ENCODE measurements at places on chromosomes 2 and 18. TPM values are rescaled to one million over a fixed set of nuclear protein-coding genes. Genes with fewer than 3 reads are reported as not detected.

DNA sequence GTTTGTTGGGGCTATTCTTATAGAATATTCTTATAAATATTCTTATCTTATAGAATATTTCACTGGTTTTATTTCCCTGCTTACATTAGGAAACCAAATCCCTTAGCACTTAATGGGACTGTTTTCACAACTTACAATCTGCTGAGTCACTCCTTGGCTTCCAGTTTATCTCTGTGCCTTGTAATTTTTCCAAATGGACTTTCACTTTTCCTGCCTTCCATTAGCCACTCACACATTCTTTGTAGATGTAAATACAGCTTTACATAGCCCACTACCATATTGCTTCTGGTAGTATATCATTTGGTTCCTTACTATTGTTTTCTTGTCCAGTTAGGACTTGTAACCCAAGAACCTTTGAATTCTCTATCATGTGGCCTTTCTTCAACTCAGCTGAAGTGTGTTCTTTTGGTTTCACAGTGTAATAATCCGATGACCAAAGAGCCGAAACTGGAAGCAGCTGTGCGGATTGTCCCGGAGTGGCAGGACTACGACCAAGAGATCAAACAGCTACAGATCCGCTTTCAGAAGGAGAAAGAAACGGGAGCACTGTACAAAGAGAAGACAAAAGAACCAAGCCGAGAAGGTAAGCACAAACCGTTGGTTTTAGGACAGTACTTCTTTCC is 96.1 kb downstream of the UGGT1 start:
- no peak for DNase-seq

- peak; percentile 3 for DNase-seq
Observed at GRCh38 chr2:172864182-172864581, 128.5 kb downstream of the RAPGEF4 start.

DNA sequence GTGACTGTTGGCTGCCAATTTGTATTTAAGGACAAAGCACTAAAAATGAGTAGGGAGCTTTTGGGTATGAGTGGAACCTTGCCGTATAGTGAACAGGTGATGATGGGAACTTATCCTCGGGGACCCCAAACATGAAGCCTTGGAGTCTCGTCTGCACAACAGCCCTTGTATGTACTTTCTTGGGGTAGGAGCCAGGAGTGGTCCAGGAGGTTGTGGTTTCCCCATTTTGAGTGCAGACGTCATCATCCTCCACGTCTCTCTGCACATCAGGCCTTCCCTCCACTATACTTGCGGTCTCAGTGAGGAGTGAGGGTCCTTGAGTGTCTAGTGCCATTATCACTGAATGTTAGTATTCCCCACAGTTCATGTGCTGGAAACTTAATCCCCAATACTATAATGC is 101.5 kb upstream of the HS6ST1 start:
- DNase-seq: no peak

- DNase-seq: no peak
Observed at GRCh38 chr2:97911922-97912575, 83.7 kb downstream of the TMEM131 start.

DNA sequence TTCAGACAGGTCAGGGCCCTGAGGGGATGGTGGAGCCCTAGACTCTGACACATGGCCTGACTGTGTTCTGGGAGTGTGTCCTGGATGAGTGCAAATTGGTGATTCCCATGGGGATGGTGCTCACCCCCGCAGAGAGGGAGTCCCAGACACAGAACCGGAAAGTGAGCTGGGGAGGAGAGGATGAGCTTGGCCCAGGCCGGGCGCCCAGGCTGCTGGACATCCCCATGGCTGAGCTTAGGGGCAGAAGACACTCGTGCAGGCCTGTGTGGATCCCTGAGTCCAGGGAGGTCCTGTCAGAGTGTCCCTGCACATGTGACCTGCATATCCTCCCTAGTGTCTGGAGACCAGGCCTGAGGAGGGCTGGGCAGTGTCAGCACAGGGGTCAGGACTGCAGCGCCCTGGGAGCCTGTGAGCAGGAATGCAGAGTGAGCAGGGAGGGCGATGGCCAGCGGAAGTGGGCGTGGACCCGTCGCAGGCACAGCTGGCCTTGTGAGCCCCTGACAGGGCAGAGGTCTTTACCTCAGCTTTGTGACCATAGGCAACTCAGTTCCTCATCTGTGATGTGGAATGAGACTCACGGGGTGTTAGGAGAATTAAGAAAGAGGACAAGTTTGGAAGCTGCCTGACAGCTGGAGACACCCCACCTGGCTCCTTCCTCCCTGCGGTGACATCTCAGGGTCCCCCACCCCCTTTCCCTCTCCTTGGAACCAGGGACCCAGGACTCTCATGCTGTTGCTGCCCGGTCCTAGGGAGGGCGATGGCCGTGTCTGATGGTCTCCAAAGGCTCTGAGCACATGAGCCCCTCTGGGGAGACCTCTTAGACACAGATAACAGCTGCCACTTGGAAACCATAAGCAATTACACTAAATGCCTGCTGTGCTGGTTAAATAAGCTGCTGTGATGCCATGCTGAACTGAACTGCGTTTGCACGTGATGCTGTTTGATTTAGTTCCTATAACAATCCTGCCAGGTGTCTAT is 62.6 kb upstream of the HS6ST1 start:
- DNase-seq: no peak

DNA sequence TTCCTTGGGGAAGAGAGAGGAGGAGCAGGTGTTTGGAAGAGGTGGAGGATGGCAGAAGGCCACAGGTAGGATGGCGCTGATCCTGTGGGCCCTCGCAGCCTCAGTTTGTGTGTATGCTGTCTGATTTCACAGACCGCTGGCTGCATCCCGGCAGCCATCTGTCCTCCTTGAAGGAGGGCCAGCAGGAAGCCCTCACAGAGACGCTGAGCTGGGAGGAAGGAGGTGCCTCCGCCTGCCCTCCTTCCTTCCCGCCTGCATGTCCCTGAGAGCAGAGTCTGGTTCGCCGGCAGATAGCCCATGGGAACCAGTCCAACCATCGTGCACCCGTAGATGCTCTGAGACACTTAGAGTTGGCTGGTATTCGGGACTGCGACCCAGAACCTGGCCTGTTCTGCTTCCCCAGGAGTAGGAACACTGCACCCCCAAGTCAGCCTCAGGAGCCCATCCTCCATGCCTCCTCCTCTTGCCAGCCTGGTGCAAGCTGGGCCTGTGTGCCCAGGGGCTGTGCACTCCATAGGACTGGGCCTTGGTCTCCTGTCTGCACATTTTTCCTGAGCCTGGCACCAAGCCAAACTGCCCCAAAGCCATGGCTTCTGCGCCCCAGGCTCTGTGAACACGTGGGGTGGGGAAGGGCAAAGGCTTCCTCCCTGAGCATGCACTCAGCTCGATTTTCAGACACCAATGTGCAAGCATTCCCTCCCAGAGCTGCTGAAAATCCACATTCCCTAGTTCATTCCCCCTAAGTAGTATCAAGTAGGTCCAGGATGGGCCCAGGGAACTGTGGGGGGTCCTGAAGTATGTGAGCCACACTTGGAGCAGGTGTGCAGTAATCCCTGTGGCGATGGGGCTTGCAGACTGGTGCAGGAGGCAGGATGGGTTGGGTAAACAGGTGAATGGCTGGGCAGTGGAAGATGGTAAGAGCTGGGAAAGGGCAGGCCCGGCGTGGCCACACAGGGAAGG is 115.6 kb downstream of the SEPTIN10 start:
- DNase-seq: no peak

DNA sequence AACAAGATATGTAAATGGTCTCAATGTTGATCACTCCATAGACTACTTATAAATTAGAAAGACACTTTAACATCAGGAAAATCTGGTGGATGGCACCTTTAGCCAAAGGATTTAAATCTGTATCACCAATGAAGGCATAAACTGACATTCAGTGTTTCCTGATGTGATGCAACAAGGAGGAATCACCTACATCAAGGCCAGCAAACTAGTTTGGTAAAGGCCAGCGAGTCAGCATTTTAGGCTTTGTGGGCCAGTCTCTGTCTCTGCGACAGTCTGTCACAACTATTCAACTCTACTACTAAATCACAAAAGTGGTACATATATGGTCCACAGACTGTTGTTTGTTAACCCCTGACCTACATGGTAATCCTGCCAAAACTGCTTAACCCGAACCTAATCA is 33.3 kb downstream of the C2orf76 start:
- DNase-seq: no peak

GALNT3 gene
- total RNA-seq: 1.0 TPM

- DNase-seq: no peak
Observed at GRCh38 chr18:76679259-76679658, 143.1 kb upstream of the ZNF236 start.

GRCh38 chr18:50656396-50656795 is 96.5 kb downstream of the MAPK4 start:
- DNase-seq: no peak

SP5 gene
- total RNA-seq: not detected

GRCh38 chr2:216863946-216864345 is 4.1 kb upstream of the TNP1 start:
- DNase-seq: no peak

GRCh38 chr2:187079901-187080300 is 230.9 kb upstream of the ZSWIM2 start:
- DNase-seq: no peak

KCNJ3 gene
- total RNA-seq: not detected

DNA sequence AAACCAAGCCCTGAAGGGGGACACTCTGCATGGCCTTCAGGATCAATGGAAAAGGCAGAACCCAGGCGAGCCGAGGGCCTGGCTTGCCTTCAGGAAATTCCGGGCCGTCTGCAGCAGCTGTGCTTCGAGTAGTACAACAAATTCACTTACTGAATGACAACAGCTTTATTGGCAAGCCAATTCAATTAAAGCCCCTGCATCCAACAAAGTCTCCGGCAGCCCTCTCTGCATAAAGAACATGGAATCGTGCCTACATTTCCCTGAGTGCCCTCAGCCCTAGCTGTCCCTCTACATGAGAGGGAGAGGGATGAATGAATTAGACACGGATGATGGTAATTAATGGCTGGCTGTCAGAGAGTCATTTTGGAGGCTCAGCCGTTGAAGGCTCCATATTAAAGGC is 189.0 kb downstream of the BCL11A start:
- no peak for DNase-seq

Measured in GM12878 (cell line).